ENCODE measurements at places on chromosomes 1 and 21.
A peak's percentile ranks its signal among the peaks of the same experiment; 100 is the strongest.

GRCh38 chr1:173866413-173867115 is 1.2 kb downstream of the GAS5 start:
- no peak for DNase-seq

GRCh38 chr1:57063406-57064125 is 97.8 kb upstream of the C8B start:
- no peak for DNase-seq

- DNase-seq, result no peak
These were observed 3.2 kb upstream of the BEST4 start for GRCh38 chr1:44790968-44791801.

DNA sequence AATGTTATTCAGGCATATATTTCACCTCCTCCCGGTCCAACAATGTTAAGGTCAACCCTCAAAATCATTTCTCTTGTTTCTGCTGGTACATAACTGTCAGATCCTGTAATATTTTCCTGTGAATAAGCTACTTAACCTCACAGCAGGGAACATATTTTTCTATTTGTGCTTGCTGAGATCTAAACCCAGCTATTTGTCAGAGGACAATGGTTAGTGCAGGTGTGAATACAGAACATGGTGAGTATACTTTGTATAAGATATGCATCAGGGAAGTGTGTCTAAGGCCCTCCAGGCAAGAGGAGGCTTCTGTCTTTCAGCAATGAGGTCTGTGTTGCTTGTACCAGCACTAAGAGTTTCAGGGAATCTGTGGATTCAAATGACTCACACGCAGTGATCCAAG is 970.6 kb downstream of the NCAM2 start:
- no peak for DNase-seq

- no peak for DNase-seq
These were observed 2.4 kb downstream of the FBXO42 start for GRCh38 chr1:16349847-16350406.

DNA sequence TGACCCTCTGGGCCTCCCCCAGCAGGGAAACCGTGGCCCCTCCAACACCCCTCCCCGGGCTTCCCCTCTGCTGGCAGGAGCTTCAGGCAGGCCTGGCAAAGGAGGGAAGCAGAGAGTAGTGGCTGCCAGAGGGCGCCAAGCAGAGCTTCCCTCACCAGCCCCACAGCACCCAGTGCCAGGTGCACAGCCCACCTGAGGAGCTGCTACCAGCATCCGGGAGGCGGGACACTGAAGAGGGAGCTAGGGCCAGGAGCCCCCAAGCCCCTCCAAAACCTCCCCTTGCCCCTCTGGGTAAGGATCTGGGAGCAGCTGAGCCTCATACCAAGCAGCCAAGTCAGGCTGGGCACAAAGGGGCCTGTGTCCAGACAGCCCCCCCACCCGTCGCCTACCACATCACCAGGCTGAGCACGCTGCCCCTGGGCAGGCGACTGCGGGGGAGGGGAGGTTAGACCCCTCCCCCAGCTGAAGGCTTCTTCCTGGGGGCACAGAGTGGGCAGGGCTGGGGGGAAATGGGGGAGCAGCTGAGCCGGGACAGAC is 19.6 kb downstream of the CCDC24 start:
- DNase-seq, result no peak

- no peak for DNase-seq
These were observed 158.9 kb downstream of the PTGER3 start for GRCh38 chr1:70888722-70889121.

- DNase-seq, result no peak
These were observed 1.1 kb downstream of the RNF187 start for GRCh38 chr1:228488125-228488817.

GRCh38 chr1:36650200-36651065 is 167.7 kb upstream of the CSF3R start:
- peak; percentile 47 for DNase-seq

GRCh38 chr1:25871704-25872494 is 3.6 kb downstream of the PAQR7 start:
- no peak for DNase-seq

DNA sequence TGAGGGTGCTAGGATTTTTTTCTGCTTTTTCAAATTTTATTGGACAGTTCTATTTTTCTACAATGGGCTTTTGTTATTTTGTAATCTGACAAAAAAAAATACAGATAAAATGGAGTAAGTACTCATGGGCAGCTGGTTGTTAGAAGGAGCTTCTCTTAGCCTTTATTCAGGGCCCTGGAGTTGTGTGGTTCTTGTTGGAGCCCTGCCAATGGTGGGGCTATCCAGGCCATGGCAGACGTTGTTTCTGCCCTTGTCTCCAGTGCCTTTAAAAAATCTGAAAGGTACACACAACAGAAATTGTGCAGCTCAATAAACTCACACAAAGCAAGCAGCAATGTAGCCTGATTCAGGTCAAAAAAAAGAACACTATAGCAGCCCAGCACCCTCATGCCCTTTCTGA is 153.5 kb upstream of the GALNT2 start:
- DNase-seq, result no peak

DNA sequence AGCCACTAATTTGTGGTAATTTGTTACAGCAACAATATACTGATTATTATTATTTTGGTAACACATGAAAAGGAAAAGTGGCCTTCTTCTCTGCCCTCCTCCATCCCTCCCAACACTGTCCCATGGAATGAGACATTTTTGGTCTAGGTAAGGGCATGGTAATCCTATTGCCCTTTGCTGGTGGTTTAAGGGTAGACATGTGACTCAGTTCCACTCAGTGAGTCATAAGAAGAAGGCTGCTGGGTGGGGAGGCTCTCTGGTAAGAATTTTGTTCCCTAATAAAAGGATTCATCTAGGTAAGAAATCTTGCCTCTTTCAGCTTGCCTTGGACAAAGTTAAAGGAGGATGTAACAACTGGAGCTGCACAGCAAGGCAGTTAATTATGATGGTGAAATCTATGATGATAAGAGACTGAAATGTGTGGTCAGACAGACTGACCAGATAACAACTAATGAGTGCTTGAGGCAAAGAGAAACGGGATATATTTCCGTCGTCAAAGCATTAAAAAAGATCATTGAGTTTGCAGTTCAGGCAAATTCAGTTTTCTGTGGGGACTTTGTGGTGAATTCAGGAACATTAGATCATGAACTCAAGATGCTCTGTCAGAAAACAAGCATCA is 232.0 kb upstream of the KCNK2 start:
- no peak for DNase-seq

DNA sequence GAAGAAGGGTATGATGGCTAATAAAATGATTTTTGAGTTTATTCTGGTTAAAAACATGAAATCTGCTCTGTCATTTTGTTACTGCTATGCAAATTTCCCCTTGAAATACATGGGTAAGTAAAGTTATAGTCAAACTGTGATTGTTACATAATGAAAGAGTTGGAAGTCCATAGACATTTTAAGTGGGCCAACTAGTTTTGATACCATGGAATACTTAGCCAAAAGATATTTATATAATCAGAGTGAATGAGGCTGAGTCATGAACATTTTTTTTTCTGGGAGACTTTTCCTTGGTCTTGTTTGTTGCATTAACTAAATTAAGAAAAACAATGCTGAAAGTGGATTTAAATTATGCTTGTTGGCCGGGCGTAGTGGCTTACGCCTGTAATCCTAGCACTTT is 58.2 kb upstream of the MPC2 start:
- DNase-seq, result no peak

DNA sequence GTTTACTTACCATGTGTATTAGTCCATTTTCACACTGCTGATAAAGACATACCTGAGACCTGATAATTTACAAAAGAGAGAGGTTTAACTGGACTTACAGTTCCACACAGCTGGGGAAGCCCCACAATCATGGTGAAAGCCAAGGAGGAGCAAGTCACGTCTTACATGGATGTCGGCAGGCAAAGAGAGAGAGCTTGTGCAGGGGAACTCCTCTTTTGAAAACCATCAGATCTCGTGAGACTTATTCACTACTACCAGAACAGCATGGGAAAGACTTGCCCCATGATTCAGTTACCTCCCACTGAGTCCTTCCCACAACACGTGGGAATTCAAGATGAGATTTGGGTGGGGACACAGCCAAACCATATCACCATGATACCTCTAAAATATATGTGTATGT is 39.3 kb upstream of the ERRFI1 start:
- DNase-seq, result no peak

GRCh38 chr1:22832414-22832786 is 121.8 kb downstream of the EPHB2 start:
- no peak for DNase-seq

- DNase-seq, result no peak
These were observed 37.7 kb downstream of the RRP1 start for GRCh38 chr21:43827015-43827611.

- DNase-seq, result no peak
These were observed 35.6 kb downstream of the MRPL39 start for GRCh38 chr21:25571726-25572121.

GRCh38 chr1:226004396-226004795 is 5.3 kb upstream of the SDE2 start:
- DNase-seq, result no peak

Measured in heart right ventricle (tissue), 16 donors.